ENCODE measurements at places on chromosomes 5 and 9.

GRCh38 chr5:39640552-39640951 lies 215.8 kb upstream of the DAB2 start:
- no peak for DNase-seq

GRCh38 chr9:33375238-33375840 lies 27.0 kb downstream of the AQP7 start:
- DNase-seq = no peak

DNA sequence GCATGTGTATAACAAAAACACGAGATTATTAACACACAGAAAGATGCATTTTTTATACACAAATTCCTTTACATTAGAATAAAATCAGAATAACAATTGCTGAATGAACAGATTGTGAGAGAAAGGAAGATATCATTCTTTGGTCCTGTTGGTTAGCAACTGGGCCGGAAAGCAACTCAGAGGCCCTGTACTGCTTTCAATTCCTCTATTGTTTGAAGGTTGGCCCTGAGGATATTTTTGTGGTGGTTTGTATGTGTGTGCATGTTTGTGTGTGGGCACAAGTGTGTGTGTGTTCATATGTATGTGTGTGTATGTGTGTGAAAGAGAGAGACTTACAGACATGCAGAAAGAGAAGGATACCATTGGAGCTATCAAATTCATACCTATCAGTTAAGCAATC lies 356.8 kb upstream of the DMAC1 start:
- no peak for DNase-seq

DNA sequence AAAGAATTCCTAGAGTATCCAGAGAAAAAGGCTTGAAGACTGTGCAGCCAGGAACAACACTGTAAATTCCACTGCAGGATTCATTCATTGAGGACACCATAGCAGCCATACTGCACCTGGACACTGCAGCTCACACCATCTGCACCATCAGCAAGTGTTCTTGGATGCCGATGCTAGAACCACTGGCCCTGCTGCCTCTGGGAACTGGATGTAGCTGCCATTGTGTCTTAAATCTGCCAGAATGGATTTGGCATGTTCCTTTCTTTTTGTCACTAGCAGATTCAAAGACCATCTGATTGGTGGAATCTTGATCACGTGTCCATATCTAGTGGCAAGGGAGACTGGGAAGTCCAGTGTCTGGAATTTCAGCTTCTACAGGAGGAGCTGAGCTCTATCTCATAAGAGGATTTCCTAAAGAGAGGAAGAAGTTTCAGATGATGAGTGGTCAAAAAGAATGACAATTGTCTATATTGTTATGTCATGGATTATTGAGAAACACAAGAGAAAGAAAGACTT lies 278.3 kb upstream of the ANKRD55 start:
- DNase-seq = no peak

DNA sequence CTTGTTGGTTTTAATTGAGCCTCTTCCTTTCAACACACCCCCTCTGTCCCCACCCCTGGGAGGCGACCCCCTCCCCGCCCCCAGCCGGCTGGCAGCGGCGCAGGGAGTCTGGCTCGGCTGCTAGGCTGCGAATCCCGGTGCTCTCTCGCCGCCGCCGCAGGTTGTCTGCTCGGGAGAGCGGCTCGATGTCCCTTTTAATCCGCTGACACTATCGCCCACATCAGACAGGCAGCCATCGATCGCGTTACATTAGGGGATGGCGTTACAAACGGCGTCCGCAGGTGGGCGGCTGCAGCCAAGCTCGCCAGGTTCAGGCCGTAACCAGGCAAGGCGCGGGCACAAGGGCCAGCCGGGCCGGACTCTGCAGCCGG lies 1.3 kb downstream of the NR2F1-AS1 start:
- DNase-seq = no peak

GRCh38 chr5:125227333-125228095 lies 481.1 kb upstream of the ZNF608 start:
- no peak for DNase-seq

DNA sequence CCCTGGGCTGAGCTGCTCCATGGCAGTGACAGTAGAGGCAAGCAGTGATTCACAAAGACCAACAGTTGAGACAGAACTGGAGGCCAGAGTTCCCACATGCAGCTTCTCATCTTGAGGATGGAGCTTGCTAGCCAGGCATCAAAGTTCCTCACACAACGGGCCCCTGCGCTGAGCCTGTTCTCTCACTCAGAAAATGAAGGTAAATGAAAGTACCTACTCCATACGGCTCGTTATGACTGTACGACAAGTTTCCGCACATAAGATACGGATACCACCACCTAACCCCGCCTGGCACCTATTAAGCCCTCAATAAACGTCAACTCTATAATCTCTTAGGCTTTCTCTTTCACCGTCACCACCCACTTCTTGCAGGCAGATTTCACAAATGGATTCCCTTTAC lies 12.9 kb downstream of the NOL6 start:
- no peak for DNase-seq

DNA sequence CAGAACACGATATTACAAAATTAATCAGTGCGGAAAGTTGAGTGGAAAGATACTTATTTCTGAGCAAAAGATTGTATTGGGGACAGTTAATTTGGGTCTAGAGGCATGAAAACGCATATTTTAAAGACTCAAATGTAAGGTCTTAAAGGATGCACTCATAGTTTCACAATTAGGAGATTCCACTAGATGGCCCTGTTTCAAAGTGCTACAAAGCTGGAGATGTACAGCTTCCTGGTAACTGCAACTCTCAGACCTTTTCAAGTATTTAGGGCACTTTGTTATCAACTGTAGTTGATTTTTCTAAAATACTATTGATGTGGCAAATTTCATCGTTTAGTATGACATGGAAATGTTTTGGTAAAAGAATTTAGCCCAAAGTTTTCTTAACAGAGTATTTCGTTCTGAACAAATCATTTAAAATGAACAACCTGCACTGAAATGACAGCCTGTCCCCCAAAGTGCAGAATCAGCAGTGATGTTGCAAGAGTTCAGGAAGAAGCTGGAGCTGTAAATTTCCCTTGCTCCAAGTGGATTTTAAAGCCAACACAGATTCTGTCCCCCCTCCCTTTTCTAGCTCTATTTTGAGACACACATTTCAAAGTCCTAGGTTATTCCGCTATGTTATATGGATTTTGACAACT lies 16.2 kb upstream of the NDUFB6 start:
- no peak for DNase-seq

GRCh38 chr9:119951090-119951489 lies 581.9 kb upstream of the BRINP1 start:
- no peak for DNase-seq

DNA sequence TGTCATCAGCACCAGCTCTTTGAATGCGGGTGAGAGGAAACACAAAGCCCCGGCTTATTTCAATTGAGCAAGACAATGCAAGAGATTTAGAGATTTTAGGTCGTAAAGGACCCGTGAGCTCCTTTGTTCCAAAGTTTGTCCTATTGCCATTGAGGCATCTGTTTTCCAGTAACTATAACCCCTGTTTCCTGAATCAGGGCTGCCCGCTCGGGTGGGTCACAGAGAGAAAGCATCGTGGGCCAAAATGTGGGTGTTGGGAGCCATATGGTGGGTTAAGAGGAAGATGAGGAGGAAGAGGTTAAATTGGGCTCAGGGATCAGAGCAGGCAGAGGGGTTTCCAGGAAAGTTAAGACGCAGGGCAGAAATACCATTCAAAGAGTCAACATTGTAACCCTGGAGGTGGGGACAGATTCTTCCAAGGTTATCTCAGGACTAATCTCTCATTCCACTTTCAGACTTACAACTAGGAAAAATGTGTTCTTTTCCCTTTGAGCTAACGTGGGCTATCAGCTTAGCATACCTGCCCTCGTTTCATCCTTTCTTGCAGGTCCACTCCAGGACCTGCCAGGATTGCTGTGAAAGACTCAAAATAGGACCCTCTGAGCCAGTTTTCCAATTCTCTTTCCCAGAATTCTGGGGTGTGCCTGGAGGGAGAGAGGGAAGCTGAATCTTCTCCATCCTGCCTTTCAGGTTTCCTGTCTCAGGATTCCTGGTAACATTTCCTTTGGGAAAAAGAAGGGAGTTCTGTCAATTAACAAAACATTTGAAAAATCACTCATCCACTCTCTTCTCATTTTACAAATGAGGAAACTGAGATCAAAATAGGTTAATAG lies 95.5 kb upstream of the TAF11L2 start:
- no peak for DNase-seq

DNA sequence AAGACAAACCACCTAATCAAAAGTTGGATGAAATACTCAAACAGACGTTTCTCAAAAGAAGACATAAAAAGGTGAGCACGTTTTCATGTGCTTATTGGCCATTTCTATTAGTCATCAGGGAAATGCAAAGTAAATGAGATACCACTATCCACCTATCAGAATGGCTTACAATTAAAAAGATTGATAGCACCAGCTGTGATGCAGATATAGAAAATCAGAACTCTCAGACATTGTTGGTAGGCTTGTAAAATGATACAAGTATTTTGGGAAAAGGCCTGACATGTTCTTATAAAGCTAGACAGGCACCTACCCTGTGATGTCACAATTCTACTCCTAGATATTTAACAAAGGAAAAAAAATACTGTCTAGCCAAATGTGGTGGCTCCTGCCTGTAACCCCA lies 44.0 kb upstream of the SLC30A5 start:
- no peak for DNase-seq

DNA sequence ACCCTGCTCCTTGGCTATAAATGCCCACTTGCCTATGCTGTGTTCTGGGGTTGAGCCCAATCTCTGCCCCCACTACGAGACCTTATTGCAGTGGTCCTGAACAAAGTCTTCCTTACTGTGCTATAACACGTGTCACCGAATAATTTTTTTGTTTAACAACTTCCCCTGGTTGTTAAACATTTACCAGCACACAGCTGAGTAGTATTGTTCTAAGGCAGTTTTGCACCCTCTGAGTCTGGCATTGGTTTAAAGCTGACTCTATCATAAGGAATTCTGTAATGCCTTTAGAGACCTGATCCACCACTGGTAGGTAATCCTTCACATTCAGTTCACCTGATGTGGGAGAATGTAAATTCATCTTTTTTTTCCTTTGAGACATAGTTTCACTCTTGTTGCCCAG lies 25.6 kb upstream of the ANKRD31 start:
- no peak for DNase-seq

Data from CD4-positive, alpha-beta T cell treated with Interleukin-15 for 1 hour (primary cell).